Brain pericyte (primary cell): ENCODE measurements at places on chromosomes 1 and 21.
A peak's percentile ranks its signal among the peaks of the same experiment; 100 is the strongest.

GRCh38 chr1:54396261-54396933 is 9.8 kb downstream of the SSBP3 start:
- no peak for DNase-seq

DNA sequence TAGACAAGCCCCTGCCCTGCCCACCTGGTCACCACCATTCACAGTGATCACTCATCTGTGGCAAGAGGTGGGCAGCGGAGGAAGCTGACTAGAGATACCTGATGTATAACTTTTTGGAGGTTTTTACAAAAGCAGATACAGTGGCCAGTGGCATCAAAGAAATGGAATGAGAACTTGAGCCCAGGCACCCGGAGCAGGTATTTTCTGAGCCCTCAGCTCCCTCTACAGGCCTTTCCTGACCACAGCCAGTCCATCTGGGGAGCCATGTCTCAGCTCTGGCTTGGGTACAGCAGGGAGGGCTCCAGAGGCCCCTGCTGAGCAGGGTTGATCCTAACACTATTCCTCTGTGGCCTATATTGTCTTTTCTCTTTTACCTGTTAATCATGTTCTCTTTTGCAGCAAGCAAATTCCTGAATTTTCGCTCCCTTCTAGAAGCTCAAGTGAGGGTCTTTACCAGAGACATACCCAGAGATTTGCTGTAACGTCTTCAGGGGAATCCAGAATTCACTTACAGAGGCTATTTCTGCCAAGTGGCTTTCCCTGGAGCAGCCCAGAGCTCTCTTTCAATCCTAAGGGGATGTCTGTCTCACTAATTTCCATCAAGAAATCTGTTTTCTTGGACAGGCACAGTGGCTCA is 27.3 kb downstream of the GPR157 start:
- no peak for DNase-seq

DNA sequence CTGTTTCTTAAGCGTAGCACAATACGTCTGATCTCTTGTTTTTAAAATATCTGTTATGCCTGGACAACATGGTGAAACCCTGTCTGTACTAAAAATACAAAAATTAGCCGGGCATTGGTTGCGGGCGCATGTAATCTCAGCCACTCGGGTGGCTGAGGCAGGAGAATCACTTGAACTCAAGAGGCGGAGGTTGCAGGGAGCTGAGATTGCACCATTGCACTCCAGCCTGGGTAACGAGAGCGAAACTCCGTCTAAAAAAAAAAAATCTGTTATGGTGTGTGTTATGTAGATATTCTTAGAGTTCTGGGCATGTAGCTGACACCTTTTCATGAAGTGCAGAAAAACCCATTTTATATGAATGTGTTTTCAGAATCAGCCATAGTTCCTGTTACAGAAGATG is 38.2 kb downstream of the RABGAP1L start:
- DNase-seq, result no peak

GRCh38 chr1:182962554-182963115 is 9.7 kb upstream of the SHCBP1L start:
- peak; percentile 69 for DNase-seq

GRCh38 chr21:42561762-42562650 is 48.4 kb downstream of the SLC37A1 start:
- DNase-seq, result no peak

DNA sequence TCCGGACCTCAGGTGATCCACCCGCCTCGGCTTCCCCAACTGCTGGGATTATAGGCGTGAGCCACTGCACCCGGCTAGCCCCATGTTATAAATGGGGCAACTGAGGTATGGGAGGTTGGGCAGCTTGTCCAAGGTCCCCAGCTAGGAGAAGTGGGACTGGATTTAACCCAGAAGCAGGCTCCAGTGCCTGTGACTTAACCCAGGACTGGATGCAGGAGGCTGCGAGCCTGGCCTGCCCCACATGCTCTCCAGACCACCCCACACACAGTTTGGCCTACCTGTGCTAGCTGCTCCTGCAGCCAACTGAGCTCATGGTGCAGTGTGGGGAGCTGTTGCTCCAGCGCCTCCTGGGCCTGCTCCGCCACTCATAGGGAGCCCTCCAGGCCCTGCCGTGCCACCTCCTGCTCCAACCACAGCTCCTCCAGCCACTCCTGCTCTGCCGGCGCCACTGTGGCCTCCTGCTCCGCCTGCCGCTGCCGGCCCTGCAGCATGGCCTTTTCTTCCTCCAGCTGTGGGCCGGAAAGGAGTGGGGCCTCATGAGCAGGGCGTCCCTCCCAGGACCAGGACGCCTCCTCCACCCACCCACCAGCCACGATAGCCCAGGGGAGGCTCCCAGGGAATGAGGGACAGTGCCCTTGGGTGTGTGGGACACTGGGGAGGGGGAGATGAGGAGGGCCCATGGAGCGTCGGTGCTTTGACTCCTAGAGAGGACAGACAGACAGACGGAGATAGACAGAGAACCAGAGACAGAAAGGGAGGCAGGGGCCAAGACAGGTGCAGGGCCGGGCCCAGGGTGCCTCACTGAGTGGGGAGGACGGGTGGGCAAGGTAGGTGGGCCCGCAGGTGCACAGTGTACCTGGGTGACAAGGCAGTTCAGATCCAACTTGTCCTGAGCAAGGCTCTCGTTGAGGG is 12.4 kb upstream of the NBPF1 start:
- no peak for DNase-seq

- no peak for DNase-seq
These were observed 159.2 kb downstream of the RUNX1 start for GRCh38 chr21:34889676-34890469.

DNA sequence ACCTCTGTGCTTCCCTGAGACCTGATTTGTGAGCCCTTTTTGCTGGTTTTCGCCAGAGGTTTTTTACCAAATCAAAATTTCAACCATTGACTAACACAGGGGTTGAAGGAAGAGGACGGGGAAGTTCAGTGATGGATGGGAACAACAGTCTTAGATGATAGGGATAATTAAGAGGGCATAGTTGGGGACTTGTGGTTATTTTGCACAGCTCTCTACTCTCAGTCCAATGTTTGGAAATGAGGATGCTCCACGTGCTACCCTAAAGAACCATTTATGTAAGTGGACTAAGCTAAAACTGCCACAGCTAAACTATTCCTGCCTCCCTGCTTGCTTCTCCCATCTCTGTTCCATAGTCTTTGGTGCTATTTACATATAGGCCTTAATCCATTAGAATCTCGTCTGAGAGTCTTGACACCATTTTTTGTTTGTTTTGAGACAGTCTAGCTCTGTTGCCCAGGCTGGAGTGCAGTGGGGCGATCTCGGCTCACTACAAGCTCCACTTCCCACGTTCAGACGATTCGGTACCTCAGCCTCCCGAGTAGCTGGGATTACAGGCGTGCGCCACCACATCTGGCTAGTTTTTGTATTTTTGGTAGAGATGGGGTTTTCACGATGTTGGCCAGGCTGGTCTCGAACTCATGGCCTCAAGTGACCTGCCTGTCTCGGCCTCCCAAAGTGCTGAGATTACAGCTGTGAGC is 684 bp upstream of the MCL1 start:
- no peak for DNase-seq

DNA sequence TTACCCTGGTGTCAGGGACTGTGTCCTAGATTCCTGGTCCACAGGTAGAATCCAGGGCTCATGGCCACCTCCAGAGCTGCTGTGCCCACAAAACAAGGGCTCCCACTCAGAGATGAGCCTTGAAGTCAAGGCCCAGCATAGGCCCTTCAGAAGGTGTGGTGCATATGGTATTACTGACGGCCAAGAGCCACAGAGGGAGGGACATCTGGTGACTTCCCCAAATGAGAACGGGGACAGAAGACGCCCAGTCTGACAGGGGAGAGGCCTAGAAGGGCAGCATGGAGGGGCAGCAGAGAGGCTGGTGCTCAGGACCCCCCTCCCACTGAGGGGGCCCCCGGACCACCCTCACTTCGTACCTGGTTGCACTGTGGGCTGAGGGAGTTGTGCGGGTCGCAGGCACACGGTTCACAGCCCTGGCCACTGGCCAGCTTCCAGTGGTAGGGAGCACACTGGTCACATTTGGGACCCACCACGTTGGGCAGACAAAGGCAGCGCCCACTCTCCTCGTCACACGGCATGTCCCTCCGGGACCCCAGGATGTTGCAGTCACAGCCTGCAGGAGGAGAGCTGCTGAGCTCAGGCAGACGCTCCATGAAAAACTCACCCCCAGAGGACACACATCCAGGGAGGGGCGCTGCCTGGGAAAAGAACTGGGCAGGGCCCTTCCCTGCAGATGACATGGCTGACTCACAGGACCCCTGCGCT is 25.0 kb downstream of the LAMB3 start:
- DNase-seq, result no peak

GRCh38 chr21:25988738-25989137 is 181.8 kb downstream of the APP start:
- DNase-seq, result no peak

- DNase-seq, result no peak
These were observed 22.8 kb downstream of the IFI44 start for GRCh38 chr1:78672428-78672827.

DNA sequence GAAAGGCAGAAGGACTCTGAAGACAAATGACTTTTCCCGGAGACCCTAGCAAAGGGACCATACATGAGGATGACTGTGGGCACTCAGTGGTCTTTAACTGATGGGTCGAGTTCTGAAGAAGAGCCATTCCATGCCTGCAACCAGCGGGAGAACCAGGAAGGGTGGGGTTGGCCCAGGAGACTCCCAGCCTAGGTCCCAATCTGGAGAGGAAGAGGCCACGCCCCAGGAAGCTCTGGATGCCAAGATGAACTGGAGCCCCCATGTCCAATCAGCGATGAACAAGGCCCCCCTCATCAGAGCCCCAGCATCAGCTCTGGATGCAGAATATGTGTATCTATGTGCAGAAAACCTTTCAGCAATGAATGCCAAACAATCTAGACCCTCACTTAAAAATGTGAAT is 3.6 kb downstream of the KRTAP10-10 start:
- DNase-seq, result no peak

GRCh38 chr1:45883658-45884057 is 80.2 kb downstream of the MAST2 start:
- DNase-seq, result no peak

- no peak for DNase-seq
These were observed 73.8 kb downstream of the MTR start for GRCh38 chr1:236868625-236869467.

DNA sequence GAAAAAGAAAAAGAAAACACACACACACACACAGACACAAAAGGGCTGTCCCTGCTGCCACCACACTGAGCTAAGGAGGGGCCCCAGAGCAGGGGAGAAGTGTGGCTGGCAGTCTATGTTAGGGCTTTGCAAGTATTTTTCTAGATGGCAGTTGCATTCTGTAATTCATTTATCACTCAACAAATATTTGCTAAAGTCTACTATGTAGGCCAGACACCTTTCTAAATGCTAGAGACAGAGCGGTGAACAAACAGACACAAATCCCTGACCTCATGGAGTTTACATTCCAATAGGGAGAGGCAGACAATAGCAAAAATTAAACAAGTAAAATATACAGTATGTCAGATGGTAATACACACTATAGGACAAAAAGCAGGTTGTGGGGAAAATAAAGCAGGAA is 20.2 kb downstream of the WDR64 start:
- DNase-seq, result no peak

- DNase-seq, result peak; percentile 69
These were observed 12.6 kb upstream of the TNFRSF14 start for GRCh38 chr1:2543543-2544092.

DNA sequence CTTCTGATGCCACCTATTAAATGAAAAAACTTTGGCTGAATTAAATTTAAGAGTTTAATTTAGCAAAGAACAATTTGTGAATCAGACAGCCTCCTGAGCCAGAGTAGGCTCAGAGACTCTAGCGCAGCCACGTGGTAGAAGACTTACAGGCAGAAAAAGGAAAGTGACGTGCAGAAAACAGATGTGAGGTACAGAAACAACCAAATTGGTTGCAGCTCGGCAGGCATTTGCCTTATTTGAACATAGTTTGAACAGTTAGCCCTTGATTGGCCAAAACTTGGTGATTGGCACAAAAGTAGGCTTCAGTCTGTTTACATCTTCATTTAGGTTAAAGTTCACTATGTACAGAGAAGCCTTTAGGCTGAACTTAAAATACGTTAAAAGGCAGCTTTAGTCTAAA is 22.9 kb downstream of the TCP10L start:
- no peak for DNase-seq

DNA sequence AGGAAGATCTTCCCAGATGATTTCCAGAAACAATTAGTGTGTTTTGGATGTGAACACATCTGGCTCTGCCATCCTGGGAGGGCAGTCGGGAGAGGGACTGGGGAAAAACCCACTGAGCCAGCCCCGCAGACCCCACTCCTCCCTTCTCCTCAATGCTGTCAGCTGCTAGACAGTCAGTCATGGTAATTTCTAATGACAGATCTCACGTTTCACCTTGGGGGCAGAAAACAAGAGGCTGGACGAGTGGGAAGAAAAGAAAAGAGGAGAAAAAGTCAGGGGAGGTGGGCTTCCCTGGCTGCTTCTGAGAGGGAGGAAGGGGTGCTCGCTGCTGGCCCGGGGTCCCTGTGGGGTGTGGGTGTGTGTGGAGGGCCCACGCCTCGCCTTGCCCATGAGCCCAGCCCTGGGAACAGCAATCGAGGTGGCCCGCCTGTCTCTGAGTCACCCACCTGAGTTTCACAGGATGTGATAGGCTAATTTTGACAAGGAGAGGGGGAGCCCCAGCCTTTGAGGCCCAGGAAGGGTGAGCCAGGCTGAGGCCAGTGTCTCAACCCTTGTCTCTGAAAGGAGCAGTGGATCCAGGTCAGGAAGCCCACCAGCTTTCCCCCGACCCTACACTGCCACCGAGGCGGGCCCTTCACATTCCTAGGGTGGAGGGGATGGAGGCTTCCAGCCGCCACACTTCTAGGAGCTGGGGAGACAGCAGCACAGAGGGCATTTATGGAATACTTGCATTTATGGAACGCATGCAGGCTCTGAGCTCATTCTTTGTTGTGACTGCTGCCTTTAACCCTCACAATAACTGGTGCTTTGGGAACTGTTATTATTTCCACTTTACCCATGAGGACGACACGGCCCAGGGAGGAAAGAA is 49.1 kb upstream of the IFNLR1 start:
- DNase-seq, result no peak

GRCh38 chr1:222784916-222785315 is 29.9 kb upstream of the DISP1 start:
- DNase-seq, result no peak

- no peak for DNase-seq
These were observed 56.9 kb downstream of the EIF2B3 start for GRCh38 chr1:44929531-44929930.

- no peak for DNase-seq
These were observed 159.5 kb upstream of the KCTD3 start for GRCh38 chr1:215407575-215407974.

DNA sequence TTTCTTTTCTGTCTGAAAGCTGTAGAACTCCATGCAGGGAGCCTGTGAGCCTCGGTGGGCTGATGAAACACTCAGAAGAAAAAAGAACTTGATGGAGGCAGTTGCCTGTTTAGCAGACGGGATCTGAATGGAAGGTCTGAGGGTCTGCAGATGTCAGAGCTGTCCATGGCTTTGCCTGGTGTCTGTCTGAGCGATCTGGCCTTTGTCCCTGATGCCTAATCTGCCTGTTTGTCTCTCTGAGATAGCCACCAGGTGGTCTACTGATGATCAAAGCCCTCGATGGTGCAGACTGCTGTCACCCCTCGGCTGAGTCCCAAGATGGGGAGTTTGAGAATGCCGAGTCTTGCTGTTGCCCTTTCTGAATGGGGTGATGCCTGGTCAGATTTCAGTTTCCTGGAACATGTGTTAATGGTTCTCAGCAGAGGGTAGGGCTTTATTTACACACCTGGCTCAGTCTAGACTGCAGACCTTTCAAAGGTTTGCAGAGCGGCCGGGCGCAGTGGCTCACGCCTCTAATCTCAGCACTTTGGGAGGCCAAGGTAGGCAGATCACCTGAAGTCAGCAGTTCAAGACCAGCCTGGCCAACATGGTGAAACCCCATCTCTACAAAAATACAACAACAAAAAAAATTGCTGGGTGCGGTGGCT is 90.4 kb downstream of the KIF26B start:
- no peak for DNase-seq

GRCh38 chr21:46605767-46606426 is 1.0 kb upstream of the S100B start:
- DNase-seq, result no peak
